ENCODE measurements at places on chromosomes 4 and X. TPM values are rescaled to one million over a fixed set of nuclear protein-coding genes. Genes with fewer than 3 reads are reported as not detected.

DNA sequence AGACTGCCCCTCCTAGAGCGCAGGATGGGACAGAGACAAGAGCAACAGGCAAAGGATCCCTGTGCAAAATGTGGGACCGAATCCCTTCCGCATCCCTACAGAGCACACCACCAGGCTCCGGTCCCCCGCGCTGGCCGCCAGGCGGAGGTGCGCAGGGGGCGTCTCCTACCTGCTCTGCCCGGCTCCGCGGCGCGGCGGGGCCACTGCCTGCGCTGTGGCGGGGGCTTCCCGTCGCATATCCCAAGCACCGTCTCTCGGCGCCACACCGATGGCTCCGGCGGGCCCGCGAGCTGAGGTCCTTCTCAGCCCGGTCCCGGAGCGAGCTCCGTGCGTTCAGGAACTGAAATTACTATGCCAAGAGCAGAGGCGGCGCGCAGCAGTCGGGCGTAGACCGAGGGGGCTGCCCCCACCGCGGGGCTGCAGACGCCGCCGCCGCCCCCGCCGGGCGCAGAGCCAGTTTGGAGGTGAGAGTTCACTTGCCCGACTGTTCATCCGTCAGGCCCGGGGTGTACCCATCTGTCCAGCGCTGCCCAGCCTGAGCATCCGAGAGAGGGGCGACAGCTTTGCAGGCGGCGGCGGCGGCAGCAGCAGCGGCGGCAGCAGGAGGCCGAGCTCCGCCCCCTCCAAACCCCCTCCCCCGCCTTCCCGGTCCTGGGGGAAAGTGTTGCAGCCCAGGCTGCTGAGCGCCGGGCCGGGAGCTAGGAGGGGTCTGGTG is at the start of gene GPRIN3:
Gene GPRIN3 (minus strand): TSS at position 355 of the 715 bp plus-strand sequence. CDS start 57,690 bp downstream, outside the sequence.
- peak; percentile 71 for DNase-seq
- peak within 1 kb of the TSS; percentile 42 for H3K27ac ChIP-seq
- H3K36me3 ChIP-seq = no peaks in the 10 kb centered on the region
- peaks cover 16% of the 10 kb centered on the region for H3K4me1 ChIP-seq

- H3K4me3 ChIP-seq = no peak overlapping the region
- H3K27ac ChIP-seq = no peak overlapping the region
Measured at GRCh38 chrX:109710181-109710580, 22.9 kb downstream of the ACSL4 start.

GRCh38 chr4:77911091-77911490 is 48.5 kb downstream of the MRPL1 start:
- peaks cover 21% of the 10 kb centered on the region for H3K36me3 ChIP-seq
- no peaks in the 10 kb centered on the region for H3K4me1 ChIP-seq
- H3K4me3 ChIP-seq = no peak overlapping the region
- H3K27me3 ChIP-seq = no peaks in the 10 kb centered on the region
- no peak for DNase-seq

GRCh38 chr4:184648054-184648312 is 1.3 kb downstream of the CASP3 start:
- H3K4me3 ChIP-seq = peak overlapping the region; percentile 99
- H3K27me3 ChIP-seq = no peaks in the 10 kb centered on the region

DNA sequence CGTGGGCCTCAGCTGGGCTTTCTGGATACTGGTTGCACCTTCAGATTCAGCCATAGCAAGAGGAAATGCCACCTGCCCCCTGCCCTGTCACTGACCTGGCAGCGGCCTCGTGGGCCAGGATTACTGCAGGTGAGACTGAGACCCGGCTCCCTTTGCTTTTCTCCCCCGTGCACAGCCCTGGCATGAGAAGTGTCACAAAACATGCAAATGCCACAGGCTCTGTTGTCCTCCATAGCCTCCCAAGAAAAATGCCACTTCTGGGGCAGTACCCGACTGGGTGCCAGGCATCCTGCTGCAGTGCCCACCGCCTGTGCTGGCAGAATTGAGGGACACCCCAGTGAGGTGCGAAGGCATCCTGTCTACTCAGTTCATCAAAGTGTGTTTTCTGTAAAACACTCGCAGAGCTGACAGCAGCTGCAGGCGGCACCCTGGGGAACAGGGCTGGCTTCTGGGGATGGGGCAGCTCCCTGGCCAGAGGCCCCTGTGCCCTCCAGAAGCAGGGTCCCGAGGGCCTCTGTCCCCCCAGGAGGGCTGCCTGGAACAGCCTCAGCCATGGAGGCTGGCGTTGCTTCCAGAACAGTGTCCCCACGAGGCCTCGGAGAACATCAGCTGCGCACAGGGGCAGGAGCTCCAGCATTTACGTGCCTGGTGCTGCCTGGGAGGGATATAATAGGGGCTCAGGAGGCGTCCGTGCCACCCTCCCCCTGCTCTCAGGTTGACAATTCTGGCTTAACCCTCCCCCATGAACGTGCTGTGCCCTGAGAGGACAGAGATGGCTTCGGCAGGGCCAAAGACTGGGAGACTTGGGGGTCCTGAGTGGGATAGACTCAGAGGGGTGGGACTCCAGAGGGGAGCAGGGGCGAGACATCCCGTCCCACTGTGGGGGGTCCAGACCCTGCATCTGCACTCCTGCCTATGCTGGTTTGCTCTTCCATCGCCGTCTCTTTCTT is 99.5 kb upstream of the NKX1-1 start:
- H3K4me3 ChIP-seq = no peak overlapping the region
- H3K27ac ChIP-seq = no peak overlapping the region
- H3K4me1 ChIP-seq = no peaks in the 10 kb centered on the region
- DNase-seq = no peak

DNA sequence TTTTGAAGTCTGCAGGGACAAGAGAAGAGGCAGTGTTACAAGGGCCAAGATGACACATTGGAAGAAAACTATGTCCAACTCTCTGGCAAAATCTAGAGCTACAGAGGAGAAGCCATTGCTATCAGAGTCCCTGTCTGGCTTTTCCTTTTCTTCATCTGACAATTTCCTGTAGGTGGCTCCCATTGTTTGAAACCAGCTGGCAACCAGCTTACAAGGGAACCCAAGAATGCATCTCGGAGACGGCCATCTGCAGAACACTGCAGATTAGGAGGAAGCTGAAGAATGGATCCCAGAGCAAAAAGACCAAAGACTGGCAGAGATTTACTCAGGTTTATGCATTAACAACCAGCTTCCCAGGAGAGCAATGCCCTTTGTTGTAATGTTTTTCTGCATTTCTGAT is 216.2 kb upstream of the CTSO start:
- H3K36me3 ChIP-seq = no peaks in the 10 kb centered on the region
- H3K27ac ChIP-seq = no peak overlapping the region
- DNase-seq = no peak
- no peaks in the 10 kb centered on the region for H3K27me3 ChIP-seq
- no peak overlapping the region for H3K4me3 ChIP-seq
- peaks cover 5% of the 10 kb centered on the region for H3K4me1 ChIP-seq

DNA sequence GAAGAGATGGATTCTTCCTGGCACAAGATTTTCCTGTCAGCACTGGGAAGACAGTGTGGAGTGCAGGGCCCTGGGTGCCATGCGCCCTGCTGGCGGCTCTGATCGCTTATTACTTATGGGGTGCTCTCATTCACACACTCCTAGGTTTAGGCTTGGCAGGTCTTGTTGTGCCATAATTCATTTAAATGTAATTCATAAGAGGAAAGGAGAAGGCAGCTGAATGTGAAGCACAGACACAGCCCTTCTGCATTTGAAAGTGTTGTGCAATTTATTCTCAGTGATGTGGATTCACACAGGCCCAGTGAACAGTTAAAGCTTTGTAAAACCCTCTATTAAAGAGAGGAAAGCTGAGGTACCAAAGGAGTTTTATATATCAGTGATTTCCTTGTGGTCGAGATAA is 249.7 kb downstream of the C4orf33 start:
- no peak for DNase-seq
- no peaks in the 10 kb centered on the region for H3K36me3 ChIP-seq
- no peak overlapping the region for H3K4me3 ChIP-seq
- no peak overlapping the region for H3K27ac ChIP-seq
- H3K4me1 ChIP-seq = peaks cover 3% of the 10 kb centered on the region

DNA sequence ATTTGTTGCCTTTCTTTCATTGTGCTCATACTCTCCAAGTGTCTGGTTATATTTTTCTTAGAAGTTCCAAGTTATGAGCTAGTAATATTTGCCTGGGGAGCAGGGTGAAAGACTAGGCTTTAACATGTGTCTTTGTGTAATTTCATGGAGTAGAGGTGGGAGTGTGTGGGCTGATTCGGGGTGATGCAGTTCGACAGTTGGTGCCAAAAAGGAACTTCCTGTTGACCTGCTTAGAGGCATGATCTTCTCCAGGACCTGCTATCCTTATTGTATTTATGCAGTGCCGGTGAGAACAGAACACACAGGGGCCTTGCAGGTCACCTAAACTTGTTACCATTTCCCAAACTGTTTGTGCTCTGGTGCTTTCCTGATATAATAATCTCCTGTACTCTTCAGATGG is 21.2 kb downstream of the USP53 start:
- no peaks in the 10 kb centered on the region for H3K27me3 ChIP-seq
- peaks cover 12% of the 10 kb centered on the region for H3K4me1 ChIP-seq
- peaks cover 32% of the 10 kb centered on the region for H3K36me3 ChIP-seq
- H3K27ac ChIP-seq = no peak overlapping the region
- DNase-seq = no peak

DNA sequence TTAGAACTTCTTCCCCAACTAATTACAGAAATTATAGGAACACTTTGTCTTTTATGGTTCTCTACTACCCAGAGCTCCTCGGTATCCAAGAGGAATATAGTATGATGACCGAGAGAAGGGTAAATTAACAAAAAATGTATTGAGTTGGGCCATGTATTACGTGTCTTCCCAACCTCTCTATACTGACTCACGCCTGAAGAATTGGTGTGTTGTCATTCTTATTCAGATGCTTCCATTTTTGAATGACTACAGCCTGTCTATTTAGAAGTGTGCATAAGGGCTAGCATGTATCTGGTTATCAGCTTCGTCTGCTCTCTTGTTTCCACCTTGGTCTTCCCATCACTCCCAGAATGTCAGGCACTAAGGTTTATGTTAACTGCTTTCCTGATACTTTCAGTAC is 24.5 kb upstream of the SCD5 start:
- H3K4me3 ChIP-seq = no peak overlapping the region
- no peak overlapping the region for H3K27ac ChIP-seq

GRCh38 chr4:161952382-161952781 is 211.4 kb downstream of the FSTL5 start:
- no peaks in the 10 kb centered on the region for H3K36me3 ChIP-seq
- H3K4me3 ChIP-seq = no peak overlapping the region
- H3K27ac ChIP-seq = no peak overlapping the region

DNA sequence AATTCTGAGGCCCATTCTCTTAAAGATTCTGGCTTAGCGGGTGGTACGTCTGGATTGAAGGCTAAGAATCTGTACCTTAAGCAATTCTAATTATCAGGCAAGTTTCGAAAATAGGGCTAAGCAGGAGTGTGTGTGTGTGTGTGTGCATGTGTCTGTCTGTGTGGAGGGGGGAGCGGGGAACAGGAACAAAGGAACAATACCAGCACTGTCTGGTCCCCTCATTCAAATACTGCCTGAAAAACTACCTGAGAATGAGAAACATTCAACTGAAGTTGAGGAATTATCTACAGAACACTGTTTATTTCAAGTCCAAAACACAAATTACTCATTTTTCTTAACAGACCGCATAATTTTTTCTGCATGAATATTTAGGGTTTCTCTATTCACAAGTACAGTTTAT is 18.6 kb downstream of the PGRMC2 start:
- no peaks in the 10 kb centered on the region for H3K4me1 ChIP-seq
- peaks cover 25% of the 10 kb centered on the region for H3K36me3 ChIP-seq
- H3K27ac ChIP-seq = no peak overlapping the region
- DNase-seq = no peak

- no peak overlapping the region for H3K27ac ChIP-seq
- DNase-seq = no peak
- no peaks in the 10 kb centered on the region for H3K4me1 ChIP-seq
- H3K4me3 ChIP-seq = no peak overlapping the region
Measured at GRCh38 chr4:175772170-175772705, 39.8 kb downstream of the GPM6A start.

DNA sequence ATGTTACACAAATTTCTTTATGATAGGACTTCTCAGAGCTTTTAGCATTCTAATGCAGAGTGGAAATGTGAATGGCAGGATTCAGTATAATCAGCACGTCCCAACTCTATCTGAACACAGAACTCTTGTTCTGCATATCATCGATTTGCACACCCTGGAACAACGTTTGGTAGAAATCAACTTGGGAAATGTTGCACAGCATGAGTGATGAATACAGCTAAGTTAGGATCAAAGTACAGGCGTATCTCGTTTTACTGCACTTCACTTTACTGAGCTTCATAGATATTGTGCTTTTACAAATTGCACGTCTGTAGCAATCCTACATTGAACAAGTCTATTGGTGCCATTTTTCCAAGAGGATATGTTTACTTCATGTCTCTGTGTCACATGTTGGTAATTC is 70.8 kb downstream of the SMARCA1 start:
- H3K27me3 ChIP-seq = no peaks in the 10 kb centered on the region
- no peak overlapping the region for H3K4me3 ChIP-seq
- H3K36me3 ChIP-seq = no peaks in the 10 kb centered on the region
- no peak overlapping the region for H3K27ac ChIP-seq

GRCh38 chrX:56572975-56573374 is 9.5 kb downstream of the UBQLN2 start:
- H3K27ac ChIP-seq = no peak overlapping the region
- H3K4me3 ChIP-seq = no peak overlapping the region
- H3K27me3 ChIP-seq = no peaks in the 10 kb centered on the region
- H3K4me1 ChIP-seq = peaks cover 6% of the 10 kb centered on the region
- no peak for DNase-seq

DNA sequence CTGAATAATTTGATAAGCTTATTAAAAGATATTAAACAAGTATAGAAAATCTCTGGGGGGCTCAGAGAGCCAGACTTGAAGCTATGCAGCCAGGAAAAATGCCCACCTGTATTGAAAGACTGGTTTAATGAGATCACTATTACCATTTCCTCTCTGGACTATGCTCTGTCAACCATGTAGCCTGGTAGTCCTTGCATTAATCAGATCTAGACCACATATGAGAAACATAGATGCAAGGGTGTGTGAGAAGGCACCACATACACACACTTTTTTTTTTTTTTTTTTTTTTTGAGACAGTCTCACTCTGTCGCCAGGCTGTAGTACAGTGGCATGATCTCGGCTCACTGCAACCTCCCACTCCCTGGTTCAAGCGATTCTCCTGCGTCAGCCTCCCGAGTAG is 75.9 kb upstream of the ATP8A1 start:
- no peaks in the 10 kb centered on the region for H3K36me3 ChIP-seq
- H3K27ac ChIP-seq = no peak overlapping the region
- H3K4me1 ChIP-seq = no peaks in the 10 kb centered on the region
- no peak overlapping the region for H3K4me3 ChIP-seq
- no peak for DNase-seq

Gene HTN1
- total RNA-seq = not detected

Gene SLC10A7
- total RNA-seq = 10.1 TPM

Gene FBXL5
- total RNA-seq = 73.2 TPM

Gene UBQLN2
- total RNA-seq = 30.0 TPM

Gene JAKMIP1
- total RNA-seq = not detected

Gene LONRF3
- 4.1 TPM for total RNA-seq

Measured in suprapubic skin (tissue), 4 donors.